ENCODE measurements at places on chromosomes 16 and 17. TPM values are rescaled to one million over a fixed set of nuclear protein-coding genes. Genes with fewer than 3 reads are reported as not detected.

The PAQR4 gene
- 41.4 TPM for total RNA-seq

GRCh38 chr17:7755095-7755890, 37.7 kb downstream of the DNAH2 start:
- ATAC-seq, result no peak

The KIF2B gene
- not detected for total RNA-seq

DNA sequence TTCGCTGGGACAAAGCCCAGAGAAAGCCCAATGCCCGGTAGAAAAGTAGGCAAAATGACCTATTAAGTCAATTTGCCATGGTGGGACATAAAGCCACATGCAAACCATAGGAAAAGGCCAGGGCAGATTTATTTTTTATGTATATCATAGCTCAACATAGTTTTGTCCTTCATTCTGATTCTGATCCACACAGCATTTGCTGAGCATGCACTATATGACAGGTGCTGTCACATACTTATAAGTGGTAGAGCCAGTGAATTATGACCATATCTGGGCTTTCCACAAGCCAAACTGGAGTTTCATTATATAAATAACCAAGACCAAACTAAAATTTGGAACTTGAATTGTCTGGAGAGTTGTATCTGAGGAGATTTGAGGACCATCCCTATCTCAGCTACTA, 74.3 kb downstream of the CA10 start:
- no peak for ATAC-seq

DNA sequence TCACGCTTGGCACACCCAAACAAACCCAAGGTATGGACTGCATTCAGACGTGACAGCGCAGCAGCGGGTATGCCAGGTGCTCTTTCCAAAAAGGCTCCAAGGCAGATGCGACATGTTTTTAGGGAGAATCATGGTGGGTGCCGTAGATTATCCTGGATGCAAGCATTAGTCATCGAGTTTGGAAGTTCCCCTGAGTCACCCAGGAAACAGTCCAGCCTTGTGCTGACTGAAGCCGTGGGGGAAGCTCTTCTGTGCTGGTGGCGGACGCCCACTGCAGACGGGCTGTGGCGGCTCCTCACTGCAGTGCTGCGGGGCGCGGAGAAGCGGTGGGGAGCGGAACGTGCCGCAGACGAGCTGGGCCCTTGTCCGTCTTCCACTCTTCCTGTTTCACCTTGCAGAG, 13.9 kb downstream of the JPT2 start:
- no peak for ATAC-seq

GRCh38 chr16:3732171-3732570, 14.8 kb upstream of the TRAP1 start:
- ATAC-seq, result no peak

The ASPA gene
- total RNA-seq, result 0.05 TPM

The CCL3 gene
- 75.4 TPM for total RNA-seq

DNA sequence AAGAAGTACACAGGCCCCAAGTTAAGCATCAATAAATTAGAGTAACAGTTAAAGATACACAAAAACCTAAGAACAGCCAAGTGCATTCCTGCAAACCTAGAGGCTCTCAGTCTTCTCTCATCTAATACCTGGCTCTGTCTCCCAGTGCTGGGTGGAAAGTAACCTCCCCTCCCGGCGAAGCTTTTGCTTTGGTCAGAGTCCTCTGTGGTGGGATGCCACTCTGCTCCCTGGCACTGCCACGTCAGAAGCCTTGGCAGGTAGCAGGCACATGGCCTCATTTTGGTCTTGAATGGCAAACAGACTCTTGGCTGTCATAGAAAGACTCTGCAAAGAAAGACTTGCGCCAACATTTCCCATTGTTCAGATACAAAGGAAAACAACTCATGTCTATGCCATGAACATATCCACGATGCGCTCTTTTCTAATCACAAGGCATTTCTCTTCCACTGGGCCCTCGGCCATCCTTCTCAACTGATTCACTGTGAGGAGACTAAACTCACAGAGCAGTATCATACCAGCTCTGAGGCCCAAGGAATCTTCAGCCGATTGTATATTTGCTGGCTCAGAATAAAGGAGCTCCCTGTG, 21.2 kb downstream of the MTHFSD start:
- ATAC-seq, result no peak

- no peak for ATAC-seq
Measured at GRCh38 chr17:74424657-74425056, 7.2 kb upstream of the GPRC5C start.

DNA sequence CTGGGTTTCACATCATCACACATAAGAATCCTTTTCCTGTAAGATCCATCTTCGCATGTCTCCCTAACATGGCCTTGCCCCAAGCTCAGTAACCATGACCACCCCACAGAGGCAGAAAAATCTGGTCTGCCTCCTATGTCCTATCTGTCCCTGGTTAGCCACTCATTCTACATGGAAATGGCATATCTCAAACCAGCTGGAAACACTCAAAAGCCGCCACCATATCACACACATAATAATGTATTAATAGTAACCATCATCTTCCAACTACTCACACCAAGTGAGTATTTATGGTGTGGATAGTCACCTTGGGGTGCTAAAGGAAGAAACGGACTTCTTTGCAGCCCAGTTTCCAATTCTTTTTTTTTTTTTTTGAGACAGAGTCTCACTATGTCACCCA, 11.4 kb downstream of the FAM117A start:
- ATAC-seq, result no peak

The ABAT gene
- 10.4 TPM for total RNA-seq

- peak; percentile 25 for ATAC-seq
Measured at GRCh38 chr16:57999971-58000705, at the start of gene ZNF319. Gene ZNF319, minus strand, starts transcription at chr16:58000672. Its CDS starts 2,407 bp downstream, at chr16:57998265.

The MT1E gene
- 0.53 TPM for total RNA-seq

DNA sequence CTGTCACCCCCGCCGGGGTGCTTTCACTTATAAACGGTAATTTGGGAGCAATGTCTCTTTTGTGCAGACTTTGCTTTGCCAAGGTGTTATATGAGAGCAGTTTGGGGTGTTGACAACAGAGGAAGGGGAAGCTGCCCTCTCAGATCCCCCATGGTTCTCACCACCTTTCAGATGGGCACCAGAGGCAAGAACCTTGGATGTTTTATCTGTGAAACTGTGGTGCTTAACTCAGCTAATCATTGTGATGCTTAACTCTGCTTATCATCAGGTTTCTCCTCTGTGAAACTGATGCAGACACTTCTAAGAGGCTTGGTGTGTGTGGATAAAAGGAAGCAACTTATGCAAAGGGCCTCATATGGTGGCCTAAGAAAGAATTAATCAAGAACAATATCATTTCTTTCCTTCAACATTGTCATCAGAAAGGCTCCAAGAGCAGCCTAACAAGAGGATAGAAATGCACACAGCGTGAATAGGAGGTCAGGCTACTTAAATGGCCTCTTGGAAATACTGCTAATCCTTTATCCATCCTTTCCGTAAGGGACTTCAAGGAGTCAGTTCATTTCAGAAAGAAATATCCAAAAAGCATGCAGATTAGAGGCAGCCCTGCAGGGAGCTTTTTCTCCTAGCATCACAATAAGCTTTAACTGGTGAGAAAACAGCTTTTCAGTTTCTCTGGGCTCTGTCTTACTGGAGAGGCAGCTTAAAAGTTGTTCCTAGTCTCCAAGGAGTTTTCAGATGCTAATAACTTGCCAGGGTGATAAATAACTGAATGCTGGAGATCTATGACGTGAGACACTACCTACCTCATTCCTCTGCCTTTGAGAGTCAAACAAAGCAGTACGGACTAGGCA, 55.1 kb upstream of the CLEC3A start:
- no peak for ATAC-seq

The MMP15 gene
- total RNA-seq, result 0.19 TPM

DNA sequence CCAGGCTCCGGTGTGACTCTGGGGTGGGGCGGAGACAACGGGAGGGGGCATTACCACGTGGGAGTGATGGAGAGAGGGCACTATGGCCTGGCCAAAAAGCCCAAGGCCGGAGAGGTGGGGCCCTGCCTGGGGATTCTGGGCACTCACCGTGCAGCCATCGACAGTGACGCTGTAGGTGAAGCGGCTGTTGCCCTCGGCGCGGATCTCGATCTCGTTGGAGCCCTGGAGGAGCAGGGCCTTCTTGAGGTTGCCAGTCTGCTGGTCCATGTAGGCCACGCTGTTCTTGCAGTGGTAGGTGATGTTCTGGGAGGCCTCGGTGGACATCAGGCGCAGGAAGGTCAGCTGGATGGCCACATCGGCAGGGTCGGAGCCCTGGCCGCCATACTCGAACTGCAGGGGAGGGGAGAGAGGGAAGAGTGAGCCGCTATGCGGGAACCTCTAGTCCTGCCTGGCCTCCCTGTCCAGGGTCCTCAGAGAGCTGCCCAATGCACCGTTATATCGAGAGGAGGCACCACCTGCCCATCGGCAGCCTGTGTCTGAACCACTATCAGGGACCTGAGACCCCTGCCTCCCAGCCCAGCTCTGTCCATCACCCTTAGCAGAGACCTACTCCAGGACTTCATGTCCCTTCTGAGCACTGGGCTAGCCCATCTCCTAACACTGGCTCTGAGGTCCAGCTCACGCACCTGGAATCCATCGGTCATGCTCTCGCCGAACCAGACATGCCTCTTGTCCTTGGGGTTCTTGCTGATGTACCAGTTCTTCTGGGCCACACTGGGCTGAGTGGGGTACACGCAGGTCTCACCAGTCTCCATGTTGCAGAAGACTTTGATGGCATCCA, 15.6 kb downstream of the COL1A1 start:
- no peak for ATAC-seq

DNA sequence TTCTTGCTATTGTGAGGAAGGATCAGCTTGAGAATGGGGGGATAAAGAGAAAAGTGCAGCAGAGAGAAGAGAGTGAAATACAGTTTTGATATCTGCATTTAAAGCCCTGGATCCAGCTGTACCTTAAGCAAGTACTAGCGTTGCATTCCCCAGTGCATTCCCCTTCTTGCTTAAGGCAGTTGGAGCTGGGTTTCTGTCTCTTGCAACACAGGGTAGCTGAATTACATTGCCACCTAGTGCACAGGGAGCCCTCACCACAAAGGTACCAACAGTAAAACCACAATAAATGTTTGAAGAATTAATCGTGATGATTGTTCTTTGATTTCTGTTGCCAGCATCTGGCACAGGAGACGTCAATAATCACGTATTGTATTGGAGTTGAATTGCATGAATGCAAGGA, 588.7 kb downstream of the RBFOX1 start:
- no peak for ATAC-seq

The MYCBPAP gene
- total RNA-seq, result 3.2 TPM

The DRC3 gene
- total RNA-seq, result 0.58 TPM

The CCDC200 gene
- total RNA-seq, result not detected

DNA sequence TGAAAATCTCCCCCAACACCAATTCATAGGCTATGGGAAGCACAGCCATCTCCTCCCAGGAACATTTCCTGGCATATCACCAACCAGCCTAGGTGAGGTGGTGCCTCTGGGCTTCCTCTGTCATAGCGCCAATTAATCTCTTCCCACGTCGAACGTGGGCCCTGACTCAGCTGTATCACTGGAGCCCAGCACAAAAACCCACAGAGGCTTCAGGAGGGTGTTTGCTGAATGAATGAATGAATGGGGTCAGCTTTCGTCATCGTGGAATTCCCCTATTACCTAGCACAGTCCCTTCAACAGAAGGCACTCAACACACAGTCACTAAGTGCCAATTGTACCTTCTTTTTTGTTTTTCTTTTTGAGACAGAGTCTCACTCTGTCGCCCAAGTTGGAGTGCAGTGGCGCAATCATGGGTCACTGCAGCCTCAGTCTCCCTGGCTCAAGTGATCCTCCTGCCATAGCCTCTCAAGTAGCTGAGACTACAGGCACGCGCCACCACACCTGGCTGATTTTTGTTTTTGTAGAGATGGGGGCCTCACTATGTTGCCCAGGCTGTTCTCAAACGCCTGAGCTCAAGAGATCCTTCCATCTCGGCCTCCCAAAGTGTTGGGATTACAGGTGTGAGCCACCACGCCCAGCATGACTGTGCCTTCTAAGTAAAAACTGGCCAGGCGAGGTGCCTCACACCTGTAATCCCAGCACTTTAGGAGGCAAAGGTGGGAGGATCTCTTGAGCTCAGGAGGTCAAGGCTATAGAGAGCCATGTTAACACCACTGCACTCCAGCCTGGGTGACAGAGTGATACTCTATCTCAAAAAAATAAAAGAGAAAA, 4.1 kb downstream of the ZNF688 start:
- peak; percentile 77 for ATAC-seq

- ATAC-seq, result no peak
Measured at GRCh38 chr16:63578791-63579190, 1542.6 kb upstream of the CDH8 start.

The SLC22A31 gene
- 0.65 TPM for total RNA-seq

DNA sequence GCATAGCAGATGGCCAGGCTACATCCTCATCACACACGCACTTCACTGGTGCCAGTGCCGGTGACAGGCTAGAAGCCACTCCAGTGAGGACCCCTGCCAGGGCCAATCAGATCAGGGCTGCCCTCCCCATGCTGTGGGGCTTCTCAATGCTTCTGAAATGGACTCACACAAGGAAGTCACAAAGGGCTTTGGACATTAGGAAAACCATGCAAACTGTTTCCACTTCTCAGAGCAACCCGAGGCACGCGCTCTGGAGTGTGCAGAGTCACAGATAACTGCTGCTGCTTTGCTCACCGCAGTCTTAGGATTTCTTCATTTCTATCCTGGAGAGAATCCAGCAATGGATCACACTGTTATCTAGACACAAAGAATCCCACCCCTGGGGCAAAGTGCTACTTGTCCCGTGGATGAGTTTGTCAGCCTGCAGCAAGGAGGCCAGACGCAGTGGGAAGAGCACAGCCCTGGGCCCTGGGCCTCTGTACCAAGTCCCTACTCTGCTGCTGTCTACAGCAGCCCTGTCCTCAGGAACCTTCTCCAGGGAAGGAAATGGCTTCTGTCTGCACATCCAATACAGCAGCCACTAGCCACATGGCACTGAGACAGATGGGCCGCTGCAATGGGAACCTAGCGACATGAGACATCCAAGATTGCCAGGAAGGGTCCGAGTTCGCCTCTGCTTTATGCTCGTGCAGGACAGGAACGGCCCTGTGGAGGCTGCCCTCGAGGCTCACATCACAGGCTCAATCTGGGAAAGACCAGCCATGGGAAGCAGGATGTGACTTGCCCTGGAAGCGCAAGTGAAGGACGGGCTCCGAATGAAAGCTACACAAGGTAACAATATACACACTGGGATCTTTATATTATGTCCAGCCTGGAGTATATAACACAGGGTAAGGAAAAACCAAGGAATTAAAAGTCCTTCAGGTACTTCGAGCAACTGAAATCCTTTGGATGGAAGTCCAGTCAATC, 169.3 kb downstream of the ZFHX3 start:
- no peak for ATAC-seq

GRCh38 chr17:70190959-70191805, 21.9 kb downstream of the KCNJ2 start:
- no peak for ATAC-seq

- ATAC-seq, result no peak
Measured at GRCh38 chr17:80716986-80717719, 172.5 kb downstream of the RPTOR start.

DNA sequence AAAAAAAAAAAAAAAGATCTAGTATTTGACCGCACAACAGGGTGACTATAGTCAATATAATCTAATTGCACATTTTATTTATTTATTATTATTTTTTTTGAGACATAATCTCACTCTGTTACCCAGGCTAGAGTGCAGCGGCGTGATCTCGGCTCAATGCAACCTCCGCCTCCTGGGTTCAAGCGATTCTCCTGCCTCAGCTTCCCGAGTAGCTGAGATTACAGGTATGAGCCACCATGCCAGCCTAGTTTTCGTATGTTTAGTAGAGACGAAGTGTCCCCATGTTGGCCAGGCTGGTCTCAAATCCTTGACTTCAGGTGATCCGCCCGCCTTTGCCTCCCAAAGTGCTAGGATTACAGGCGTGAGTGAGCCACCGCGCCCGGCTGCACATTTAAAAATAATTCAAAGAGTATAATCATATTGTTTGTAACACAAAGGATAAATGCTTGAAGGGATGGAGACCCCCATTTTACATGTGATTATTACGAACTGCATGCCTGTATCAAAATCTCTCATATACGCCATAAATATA, 794 bp downstream of the ANKS3 start:
- ATAC-seq, result no peak

Measured in activated T-helper 17 cell treated with anti-CD3 and anti-CD28 coated beads, Interleukin-2, amount 50 U/mL, for 72 hours (primary cell).